CD4-positive, alpha-beta T cell treated with Interleukin-1 beta for 1 hour (primary cell): ENCODE measurements at places on chromosomes 12 and 14.

DNA sequence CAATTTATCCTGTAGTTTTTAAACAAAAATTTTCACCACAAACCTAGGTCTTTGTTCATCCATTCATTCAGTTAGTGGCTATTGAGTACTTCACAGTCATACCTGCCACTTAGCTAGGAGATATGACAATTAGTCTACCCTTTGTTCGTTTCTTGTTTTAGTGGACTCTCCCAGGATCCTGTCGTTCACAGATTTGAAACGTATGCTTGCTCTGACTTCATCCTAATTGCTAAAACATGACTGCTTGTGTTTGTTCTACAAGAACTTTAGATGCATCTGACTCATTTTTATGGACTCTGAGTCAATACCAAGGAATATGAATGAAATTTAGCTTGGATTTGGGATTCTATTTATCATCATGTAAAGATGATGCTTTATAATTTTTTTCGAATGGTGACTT is 69.5 kb downstream of the TBC1D30 start:
- DNase-seq: no peak

DNA sequence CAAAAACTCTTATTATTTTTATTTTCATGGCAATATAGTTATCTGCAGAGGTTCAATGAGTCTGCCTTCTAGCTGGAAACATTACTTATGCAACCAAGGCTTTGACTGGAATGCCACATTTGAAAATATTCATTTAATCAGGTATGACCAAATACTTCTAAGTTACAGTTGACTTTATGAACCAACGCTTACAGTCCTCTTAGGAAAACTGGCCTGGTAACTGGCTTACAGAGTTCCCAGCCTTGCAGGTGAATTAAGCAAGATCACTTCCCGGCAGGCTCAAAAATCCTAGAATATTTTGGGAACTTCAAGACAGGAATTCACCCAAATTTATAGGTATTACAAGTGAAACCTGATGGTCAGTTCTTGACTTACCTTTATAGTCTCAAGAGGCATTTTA is 12.3 kb downstream of the LRP6 start:
- DNase-seq: no peak

DNA sequence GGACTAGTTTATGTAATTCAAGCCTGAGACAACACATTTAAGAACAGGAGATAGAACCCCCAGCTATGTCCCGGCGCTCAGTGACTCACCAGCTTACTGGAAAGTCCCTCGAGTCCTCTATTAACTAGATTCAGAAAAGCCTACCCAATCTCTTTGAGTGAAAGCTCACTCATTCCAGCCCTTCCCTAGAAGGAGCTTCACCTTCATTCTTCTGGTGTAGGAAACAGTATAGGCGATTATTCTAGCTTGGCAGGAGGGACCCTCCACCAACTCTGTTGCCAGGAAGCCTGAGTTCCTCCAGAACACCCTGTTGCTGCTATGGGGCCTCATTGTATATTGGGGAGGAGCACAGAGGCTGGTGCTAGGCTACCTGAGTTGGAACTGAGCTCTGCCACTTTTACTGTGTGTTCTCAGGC is 57.2 kb upstream of the AEBP2 start:
- DNase-seq: peak; percentile 4

GRCh38 chr12:2588345-2588744 is 206.4 kb upstream of the FKBP4 start:
- no peak for DNase-seq

DNA sequence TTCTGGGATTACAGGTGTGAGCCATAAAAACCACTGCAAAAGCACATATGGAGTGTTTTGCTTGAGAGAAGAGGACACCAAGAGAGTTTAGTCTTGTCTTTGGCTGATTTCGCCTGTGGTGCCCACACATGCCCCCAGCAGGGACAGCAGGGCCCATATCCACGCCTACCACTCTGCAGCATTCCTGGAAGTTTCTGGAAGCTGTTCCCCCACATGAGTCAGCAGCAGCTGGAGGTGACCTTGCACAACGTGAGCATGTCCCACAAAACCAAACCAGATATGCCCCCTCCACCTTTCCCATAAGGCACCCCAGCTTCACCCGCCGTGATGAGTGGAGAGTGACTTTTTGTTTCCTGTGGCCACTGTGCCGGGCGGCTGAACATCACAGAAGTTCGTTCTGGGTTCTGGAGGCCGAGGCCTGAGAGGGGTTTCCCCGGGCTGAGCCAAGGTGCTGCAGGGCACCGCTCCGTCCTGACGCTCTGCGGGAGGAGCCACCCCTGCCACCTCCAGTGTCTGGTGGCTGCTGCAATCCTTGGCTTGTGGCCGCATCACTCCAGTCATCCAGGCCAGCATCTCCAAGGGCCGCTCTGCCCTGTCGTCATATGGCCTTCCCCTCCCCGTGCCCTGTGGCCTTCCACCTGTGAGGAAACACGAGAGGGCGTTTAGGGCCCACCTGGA is 4.7 kb downstream of the ASPG start:
- DNase-seq: no peak

GRCh38 chr12:5689773-5690172 is 255.3 kb downstream of the ANO2 start:
- DNase-seq: no peak

GRCh38 chr12:31818623-31819268 is 89.9 kb upstream of the AMN1 start:
- DNase-seq: no peak
